ENCODE measurements at places on chromosomes 3 and 15.

DNA sequence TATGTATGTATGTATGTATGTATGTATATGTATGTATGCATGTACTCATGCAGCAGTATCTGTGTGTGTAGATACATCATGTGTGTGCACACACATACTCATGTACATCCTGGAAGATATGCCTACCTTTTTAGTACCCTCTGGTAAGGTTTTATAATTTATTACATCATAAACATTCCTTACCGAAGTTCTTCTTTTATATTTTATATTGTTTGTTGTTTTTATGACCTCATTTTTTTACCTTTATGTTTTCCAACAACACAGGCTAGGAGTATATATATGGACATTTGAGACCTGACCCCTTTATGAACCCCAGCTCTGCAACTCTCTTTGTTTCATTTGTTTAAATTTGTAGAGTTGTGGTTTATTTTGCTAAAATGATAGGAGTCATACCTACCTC, 263.5 kb downstream of the ADAMTSL3 start:
- DNase-seq = no peak

- DNase-seq = no peak
Observed at GRCh38 chr3:49967291-49967690, 27.3 kb downstream of the RBM6 start.

DNA sequence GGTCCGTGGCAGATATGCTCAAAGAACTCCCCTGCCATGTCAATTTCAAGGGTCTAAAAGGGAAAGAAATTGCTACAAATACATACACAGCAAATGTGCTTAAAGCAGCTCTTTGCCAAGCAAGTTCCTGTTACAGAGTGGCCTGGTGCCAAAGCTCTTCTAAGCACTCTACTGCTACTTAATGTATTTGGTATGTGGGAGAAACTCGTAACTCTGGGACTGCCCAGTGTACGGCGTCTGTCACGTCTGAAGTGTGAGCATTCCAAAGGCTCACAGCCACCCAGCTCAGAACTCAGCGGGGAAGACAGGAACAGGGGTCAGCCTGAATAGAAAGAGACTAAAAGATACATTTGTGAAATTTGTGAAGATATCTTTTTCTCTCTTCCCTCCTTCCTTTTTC, 54.6 kb downstream of the RBMS3 start:
- DNase-seq = no peak

DNA sequence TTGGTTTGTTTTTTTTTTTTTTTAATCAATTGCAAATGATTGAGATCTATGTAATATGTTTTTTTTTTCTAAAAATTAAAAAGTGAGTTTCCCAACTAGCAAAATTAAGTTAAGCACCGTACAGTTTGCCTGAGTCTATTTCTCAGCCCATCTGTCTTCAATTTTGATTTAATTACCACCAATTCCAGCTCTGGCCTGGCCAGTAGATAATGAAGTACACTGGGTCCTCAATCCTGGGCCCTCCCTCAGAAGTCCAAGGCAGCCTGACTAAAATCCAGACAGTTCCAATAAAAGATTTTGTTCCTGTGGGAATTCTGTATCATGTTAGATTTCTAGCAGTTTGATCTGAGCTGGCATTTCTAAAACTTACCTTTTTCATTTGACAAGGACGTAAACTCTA, 887.2 kb downstream of the NAALADL2 start:
- DNase-seq = no peak

DNA sequence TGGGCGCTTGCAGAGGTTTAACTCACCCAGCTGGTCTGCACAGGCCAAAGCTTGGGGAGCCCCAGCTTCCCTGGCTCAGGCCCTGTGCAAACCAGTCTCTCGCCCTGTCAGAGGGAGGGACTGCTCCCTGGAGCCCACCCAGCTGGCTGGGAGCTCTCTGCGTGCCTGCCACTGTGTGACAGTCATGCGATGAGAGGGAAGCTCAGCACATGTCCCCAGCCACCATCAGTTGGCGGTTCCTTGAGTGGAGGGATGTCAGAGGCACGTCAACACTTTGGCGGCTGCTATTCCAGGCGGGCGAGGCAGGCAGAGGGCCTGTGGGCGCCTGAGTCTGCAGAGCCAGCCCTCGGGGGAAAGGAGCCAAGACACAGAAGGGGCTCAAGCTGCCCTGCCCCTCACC, 324.6 kb downstream of the UACA start:
- DNase-seq = no peak

- no peak for DNase-seq
Observed at GRCh38 chr3:121648219-121648958, 12.3 kb downstream of the HCLS1 start.

- DNase-seq = peak; percentile 59
Observed at GRCh38 chr15:75836959-75837334, 6.3 kb upstream of the UBE2Q2 start.

Data from CD4-positive, alpha-beta T cell treated with Interleukin-6 for 4 hours (primary cell).